ENCODE measurements at places on chromosomes 4 and X.

GRCh38 chr4:89056292-89056952, 563 bp downstream of the FAM13A start:
- no peak for DNase-seq

DNA sequence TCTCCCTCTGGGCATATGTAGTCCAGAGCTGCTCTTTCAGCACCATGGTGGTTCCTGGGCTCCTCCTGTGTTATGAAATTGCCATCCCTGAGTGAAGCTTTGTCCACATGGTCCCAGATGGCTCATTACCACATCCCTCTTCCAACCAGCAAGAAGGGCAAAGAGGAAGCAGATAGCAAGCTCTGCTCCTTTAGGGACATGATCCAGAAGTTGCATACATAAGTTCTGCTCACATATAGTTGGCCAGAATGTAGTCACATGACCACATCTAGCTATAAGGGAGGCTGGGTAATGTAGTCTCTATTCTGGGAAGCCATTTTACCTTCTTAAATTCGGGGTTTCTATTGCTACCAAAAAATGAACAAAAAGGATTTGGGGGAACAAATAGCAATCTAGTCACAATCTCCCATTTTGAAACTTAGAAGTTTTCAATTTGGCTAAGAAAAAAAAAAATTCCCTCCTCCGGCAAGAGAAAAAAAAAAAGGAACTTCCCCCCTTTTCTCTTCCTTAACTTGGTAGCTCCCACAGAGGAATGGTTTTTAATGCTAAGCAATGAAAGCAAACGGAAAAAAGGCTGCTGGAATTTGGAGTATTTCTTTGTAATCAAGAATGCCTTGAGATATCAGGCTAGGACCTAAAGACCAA, 88.2 kb upstream of the USP9X start:
- no peak for DNase-seq

- no peak for DNase-seq
Observed at GRCh38 chr4:123743848-123744247, 347.3 kb downstream of the SPRY1 start.

DNA sequence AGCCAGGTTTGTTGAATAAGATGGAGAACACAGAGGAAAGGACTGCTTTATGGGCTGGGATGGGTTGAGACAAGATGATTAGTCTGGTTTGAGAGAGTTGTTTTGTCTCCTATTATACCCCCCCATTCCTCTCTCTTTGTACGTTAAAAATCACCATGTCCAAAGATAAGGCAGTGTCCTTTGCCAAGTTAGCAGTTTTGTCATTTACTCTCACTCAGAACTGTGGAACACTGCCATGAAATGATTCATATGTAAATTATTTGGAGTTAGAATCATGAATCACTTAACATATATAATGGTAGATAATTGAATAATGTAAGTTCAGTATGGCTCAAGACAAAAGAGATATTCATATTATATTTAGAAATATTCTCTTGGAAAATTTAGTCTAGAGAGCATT, 151.3 kb downstream of the DCLK2 start:
- DNase-seq: no peak

GRCh38 chr4:184385705-184386141, 88.6 kb downstream of the IRF2 start:
- no peak for DNase-seq

- DNase-seq: no peak
Observed at GRCh38 chr4:119471259-119471658, 149.3 kb upstream of the FABP2 start.

GRCh38 chr4:19379191-19379708, 872.5 kb upstream of the SLIT2 start:
- no peak for DNase-seq

DNA sequence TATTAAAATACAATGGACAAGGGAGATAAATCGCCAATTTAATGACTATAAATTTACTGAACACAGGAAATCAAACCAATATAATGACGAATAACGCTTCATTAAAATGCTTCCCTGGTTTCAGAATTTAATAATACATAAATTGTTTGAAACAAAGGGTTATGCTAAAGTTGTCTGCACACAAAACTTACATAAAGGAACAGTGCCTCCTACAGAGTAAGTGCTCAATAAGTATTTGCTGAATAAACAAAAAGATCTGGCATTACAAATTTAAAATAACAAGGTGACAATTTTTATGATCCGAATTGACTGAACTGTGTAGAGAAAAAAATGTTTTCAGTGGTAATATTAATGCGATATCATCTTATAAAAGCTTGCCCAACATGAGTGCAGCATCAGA, 69.6 kb downstream of the NOCT start:
- DNase-seq: no peak

- no peak for DNase-seq
Observed at GRCh38 chr4:37393321-37393720, 148.8 kb downstream of the NWD2 start.
